ENCODE measurements at places on chromosomes 5 and 9.

- DNase-seq = no peak
Measured at GRCh38 chr9:89021154-89021803, 30.0 kb downstream of the S1PR3 start.

GRCh38 chr9:104280178-104280560 is 186.1 kb downstream of the SMC2 start:
- DNase-seq = no peak

- DNase-seq = no peak
Measured at GRCh38 chr5:179955630-179956029, 47.9 kb upstream of the TBC1D9B start.

- DNase-seq = no peak
Measured at GRCh38 chr5:74289238-74289637, 351.3 kb downstream of the ENC1 start.

- no peak for DNase-seq
Measured at GRCh38 chr9:21160178-21160577, 6.3 kb downstream of the IFNA21 start.

DNA sequence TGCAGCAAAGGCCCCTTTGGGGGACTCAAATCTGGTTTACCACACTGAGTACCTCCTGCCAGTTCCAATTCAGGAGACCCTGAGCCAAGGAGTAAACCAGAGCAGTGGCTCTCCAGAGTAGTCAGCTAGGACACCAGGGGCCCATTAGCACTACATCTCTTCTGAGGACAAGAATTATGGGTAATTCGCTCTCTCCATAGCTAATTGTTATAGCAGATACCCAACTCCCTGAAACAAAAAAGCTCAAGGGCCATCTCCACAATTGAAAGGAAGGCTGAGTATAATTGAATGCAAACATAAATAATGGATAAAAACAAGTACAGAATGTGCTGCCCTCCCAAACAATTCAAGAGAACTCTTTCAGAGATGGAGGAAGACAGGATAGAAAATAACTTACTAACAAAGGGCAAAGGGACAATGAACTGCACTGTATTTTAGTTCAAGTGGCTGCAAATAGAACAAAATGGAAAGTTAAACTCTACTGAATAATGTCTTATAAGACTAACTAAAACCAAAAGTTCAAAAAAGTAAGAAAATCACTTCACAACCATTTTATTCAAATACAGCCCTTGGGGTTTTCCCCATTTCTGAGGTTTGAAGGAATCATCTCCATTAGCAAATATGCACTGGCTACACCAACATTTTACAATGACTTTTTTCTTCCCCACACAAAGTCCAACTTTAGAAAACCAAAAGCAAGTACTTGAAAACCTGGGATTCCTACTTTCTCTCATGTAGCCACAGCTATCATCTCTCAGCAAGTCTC is 118.8 kb downstream of the SIL1 start:
- no peak for DNase-seq

GRCh38 chr9:20200991-20201431 is 412.2 kb upstream of the SLC24A2 start:
- DNase-seq = no peak

DNA sequence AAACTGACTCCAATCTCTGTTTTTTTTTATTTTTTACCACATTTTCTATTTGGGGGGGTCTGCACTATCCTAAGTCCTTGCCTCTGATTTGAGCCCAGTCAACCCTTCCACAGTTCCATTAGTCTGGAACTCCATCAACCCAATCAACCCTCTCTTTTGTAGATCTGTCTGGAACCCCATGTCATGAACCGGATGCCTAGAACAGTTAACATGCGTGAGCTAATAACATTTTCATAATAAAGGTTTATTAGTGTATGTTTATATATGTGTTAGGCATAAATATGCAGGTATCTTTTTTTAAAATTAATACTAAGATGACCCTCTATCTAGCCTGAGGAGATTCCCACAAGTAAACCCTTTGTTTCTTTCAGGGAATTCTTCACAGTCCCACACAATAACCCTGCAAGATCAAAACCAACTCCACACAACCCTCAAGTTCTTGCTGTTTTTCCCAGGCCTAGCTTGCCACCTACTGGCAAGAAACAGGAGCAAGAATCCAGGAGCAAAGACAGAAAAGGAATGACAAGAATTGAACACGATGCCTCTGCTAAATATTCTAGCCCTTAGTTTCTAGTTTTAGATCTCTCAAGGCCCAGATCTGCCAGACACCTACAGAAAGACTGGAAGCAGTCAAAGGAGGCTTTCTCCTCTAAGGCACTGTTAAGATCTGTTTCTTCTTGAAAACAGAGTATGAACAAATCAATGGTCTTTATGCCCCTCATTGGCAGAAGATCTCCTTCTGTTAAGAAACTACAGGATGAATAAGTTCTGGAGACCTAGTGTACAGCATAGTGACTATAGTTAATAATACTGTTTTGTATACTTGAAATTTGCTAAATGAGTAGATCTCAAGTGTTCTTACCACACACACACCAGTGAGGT is 100.4 kb downstream of the TRIM36 start:
- peak; percentile 12 for DNase-seq

- DNase-seq = no peak
Measured at GRCh38 chr9:124812441-124812876, 35.5 kb downstream of the OLFML2A start.

DNA sequence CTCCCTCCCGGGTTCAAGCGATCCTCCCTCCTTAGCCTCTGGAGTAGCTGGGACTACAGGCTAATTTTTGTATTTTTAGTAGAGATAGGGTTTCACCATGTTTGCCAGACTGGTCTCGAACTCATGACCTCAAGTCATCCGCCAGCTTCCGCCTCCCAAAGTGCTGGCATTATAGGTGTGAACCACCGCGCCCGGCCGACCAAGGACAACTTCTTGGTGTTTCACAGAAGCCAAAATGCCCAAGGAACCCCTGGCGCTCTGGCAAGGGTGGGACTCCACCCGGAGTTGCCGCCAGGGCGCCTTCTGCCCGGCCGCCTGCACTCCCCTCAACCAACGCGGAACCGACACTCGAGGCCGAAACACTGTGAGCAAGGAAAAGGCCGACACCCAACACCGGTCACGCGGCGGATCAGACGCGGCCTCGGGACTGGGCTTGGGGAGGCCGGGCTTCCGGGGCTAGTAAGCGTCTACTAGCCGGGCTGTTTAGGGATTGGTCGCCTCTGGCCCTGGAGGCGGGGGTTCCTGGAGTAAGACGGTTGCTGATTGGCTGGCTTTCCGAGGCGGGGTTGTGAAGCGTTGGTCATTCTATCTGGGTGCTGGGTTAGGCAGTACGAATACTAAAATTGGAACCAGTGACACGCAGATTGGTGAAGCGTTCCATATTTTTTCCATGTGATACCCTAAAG is 7.7 kb upstream of the CFAP157 start:
- peak; percentile 99 for DNase-seq

DNA sequence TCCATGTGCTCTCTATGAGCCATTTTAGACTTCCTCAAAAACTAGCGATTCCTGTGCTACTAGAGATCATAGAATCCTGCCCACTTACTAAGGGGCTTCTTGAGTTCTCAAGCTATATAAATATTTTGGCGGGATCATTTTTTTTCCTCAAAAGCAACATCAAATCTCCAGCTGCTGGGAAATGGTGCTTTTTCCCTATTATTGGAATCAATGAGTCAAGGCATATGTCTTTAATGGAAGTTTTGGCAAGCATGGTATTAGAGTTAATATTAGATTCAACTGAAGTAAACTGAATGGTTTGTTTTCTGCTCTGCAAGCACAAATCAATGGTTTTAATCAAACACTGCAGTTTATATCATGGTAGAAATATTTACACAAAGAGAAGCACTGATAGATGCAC is 369.9 kb upstream of the PTGER4 start:
- DNase-seq = no peak

- no peak for DNase-seq
Measured at GRCh38 chr5:160743027-160743426, 109.0 kb downstream of the ATP10B start.

GRCh38 chr5:148949841-148950470 is 112.9 kb downstream of the SH3TC2 start:
- no peak for DNase-seq

DNA sequence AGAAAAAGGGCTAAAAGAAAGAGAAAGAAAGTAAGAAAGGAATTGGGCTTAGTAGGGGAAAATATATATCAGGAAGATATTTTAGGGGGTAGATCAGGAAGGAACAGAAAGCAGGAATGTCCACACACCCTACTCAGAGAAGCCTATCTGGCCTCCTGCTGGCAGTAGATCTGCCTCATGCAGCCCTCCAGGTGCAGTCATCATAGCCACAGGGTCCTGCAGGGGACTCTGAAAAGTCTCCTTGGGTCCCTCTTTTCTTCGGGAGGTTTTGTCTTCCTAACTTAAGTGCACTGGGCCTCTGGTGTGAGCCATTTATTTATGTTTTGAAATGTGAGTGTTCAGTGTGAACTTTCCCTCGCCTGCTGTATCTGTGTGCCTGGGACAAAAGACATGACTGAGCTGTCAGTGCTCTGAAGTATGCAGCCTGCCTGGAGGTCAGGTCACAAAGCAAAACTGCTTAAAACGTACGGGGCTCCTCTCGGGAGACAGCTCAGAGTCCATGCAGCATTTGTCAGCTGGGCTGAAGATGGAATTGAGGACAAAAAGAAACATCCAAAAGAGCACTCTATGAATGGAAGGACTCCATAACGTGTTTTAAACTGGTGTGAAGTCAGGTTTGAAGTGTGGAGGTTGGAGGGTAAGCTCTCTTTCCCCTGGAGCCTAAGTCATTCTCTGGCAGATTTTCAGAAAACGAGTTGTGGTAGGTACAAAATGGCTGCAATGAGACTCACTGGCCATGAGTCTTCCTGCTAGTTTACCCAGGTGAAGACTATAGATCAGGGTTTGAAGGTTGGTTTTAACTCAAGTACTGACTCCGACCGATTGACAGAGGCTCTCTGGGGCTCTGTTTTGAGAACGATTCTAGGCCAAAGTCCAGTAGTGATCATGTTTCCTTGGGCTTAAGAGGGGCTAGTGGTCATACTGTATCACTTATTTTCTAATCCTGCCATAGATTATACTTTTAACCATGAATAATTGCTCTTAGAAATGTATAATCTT is 151.8 kb upstream of the GDNF start:
- DNase-seq = peak; percentile 14

- no peak for DNase-seq
Measured at GRCh38 chr9:69380301-69380700, 55.3 kb downstream of the ENTREP1 start.

- no peak for DNase-seq
Measured at GRCh38 chr9:103168254-103168653, 173.1 kb downstream of the CYLC2 start.

DNA sequence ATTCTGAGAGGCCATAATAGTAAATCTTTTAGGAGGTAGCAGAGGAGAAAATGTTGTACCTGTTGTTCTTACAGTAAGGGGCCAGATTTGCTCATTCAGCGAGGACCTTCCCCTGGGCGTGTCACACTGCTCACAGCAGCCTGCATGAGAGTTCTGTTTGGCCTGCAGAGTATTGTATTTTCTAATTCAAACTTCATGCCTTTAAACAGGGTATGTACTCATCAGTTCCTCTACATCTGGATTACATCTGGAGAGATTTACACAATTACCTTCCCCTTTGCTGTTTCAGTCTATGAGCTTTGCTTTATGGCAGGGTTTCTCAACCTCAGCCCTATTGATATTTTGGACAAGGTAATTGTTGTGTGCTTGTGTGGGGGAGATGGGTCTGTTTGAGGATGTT is 170.9 kb upstream of the STK32A start:
- DNase-seq = no peak

- no peak for DNase-seq
Measured at GRCh38 chr9:114244570-114244969, 78.3 kb upstream of the ORM1 start.

- DNase-seq = no peak
Measured at GRCh38 chr9:116792271-116792670, 105.2 kb downstream of the TRIM32 start.

DNA sequence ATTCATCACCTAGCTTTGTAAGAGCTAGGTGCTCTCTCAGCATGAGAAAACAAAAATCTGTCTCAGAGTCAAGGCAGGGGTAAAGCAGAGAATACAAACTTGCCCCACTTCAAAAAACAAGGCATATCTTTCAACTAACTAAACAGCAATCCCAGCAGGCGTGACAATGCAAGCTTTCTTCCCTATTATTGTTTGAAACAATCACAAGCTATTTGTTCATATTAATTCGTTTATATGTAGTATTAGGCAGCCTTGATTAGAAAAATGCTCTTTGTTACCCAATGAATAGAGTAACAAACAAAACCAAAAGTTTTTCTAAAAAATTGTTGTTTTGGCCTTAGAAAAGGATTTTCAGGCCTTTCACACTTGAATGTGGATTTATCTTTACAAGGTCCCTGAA is 71.1 kb downstream of the LPAR1 start:
- no peak for DNase-seq

GRCh38 chr9:104775976-104776375 is 12.0 kb downstream of the NIPSNAP3B start:
- DNase-seq = no peak

GRCh38 chr5:112686675-112687074 is 51.0 kb upstream of the APC start:
- no peak for DNase-seq

DNA sequence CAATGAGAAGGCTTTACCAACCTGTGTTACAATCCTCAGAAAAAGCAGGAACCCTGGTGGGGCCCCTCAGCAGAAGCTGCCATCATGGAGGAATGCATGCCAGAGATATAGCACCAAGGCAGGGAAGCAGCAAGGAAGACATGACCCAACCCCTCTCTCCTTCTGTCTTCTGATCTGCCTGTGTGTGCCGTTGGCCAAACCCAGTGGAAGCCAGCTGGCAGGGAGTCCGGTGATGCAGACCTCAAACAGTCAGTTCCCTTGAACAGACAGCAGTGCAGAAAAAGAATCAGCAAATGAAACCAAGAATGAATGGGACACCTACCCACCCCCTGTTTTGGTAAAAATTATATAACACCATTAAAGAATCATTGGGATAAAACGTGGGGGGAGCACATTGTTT is 234.2 kb downstream of the ZNF608 start:
- no peak for DNase-seq

GRCh38 chr5:189486-189885 is 1.8 kb upstream of the LRRC14B start:
- no peak for DNase-seq

DNA sequence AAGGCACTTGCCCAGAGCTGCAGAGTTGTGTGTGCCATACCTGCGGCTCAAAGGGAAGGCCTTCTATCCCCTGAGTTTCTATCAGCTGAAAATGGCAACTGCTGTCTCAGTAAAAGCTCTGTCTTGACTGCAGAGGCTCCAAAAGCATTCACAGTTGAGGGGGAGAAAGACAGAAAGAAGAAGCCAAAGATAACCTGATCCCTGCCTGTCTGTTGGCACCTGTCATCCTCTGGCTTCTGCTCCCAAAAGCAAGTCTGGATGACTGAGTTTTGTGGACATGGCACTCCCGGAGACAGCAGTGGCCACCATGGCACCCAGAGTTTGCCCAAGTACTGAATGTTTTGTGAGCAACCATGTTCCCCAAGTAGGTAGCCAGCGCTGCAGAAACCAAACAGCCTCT is 176.6 kb downstream of the NR3C1 start:
- DNase-seq = no peak

DNA sequence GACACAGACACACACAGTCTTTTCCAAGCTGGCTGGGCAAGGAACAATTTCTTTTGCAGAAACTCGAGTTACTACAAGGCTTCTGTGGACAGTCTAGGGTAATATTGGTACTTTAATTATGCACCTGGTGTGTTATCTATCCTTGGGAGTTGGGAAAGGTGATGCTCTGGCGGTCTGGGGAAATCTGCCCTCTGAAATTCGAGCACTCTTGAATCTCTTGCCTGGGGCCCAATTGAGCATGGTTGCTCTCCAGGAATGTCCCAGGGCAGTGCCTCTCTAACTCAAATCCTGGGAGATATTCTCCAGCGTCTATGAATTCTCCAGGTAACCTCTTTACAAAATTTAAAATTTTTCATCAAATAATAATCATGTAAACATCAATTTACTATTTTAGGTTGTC is 69.3 kb downstream of the KCNIP1 start:
- DNase-seq = no peak

Measured in HuH-7 (cell line).